ACHN (cell line): ENCODE measurements at places on chromosomes 1 and 21.

- DNase-seq, result no peak
Measured at GRCh38 chr1:31768939-31769704, 5.0 kb upstream of the ADGRB2 start.

GRCh38 chr1:160993544-160994193 is 27.3 kb downstream of the F11R start:
- DNase-seq, result peak; percentile 50

- no peak for DNase-seq
Measured at GRCh38 chr1:2807678-2808385, 6.3 kb upstream of the TTC34 start.

DNA sequence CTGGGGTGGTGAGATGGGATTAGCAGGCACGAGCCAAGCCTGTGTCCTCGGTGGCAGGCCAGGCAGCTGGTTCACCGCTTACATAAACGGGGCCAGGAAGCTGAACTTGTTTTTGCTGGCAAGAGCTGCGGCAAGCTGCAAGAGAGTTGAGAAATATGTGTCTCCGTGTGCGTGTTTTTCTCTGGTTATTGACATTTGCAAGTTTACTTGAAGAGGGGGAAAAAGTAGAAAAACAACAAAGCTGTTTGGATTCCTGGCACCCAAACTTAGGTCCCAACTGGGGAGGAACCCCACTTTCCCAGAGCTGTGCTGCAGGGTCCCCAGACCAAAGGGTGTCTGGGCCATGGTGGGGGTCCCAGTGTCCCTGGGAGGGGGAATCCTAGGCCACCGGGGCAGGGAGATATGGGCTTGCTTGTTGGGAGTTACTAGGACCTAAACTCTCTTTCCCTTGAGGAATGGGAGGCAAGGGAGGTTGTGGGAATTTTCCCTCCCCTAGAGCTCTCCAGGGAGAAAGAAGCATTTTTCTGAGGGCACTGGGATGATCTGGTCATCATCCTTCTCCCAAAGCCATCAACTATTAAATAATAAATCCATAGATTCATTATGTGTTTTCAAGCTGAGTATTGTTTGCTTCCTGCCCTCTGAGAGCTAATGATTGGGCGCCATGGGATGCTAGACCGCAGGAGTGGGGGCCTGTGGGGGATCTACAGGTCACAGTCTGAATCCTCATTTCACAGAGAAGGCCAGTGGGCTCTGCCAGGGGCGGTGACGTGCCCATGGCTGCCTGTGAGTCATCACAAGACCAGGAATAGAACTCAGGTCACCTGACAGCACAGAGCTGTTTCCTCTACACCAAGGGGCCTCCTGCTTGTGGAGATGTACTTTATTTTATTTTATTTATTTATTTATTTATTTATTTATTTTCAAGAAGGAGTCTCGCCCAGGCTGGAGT is 14.8 kb downstream of the IL6R start:
- peak; percentile 87 for DNase-seq

- DNase-seq, result peak; percentile 97
Measured at GRCh38 chr1:24415334-24415909, at the start of gene NIPAL3. Gene NIPAL3, plus strand, starts transcription at chr1:24415802. Its CDS starts 3,746 bp downstream, at chr1:24419548.

- DNase-seq, result no peak
Measured at GRCh38 chr1:51541313-51542050, 22.4 kb upstream of the EPS15 start.

DNA sequence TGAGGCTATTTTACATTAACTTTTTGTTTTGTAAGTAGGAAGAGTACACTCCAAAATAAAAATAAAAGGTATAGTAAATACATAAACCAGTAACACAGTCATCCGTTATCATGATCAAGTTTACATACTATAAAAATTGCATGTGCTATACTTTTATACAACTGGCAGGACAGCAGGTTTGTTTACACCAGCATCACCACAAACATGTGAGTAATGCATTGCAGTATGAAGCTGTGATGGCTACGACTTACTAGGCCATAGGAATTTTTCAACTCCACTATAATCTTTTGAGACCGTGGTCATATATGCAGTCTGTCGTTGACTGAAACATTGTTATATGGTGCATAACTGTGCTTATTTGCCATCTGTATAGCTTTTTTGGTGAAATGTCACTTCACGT is 106.2 kb downstream of the CENPF start:
- no peak for DNase-seq

DNA sequence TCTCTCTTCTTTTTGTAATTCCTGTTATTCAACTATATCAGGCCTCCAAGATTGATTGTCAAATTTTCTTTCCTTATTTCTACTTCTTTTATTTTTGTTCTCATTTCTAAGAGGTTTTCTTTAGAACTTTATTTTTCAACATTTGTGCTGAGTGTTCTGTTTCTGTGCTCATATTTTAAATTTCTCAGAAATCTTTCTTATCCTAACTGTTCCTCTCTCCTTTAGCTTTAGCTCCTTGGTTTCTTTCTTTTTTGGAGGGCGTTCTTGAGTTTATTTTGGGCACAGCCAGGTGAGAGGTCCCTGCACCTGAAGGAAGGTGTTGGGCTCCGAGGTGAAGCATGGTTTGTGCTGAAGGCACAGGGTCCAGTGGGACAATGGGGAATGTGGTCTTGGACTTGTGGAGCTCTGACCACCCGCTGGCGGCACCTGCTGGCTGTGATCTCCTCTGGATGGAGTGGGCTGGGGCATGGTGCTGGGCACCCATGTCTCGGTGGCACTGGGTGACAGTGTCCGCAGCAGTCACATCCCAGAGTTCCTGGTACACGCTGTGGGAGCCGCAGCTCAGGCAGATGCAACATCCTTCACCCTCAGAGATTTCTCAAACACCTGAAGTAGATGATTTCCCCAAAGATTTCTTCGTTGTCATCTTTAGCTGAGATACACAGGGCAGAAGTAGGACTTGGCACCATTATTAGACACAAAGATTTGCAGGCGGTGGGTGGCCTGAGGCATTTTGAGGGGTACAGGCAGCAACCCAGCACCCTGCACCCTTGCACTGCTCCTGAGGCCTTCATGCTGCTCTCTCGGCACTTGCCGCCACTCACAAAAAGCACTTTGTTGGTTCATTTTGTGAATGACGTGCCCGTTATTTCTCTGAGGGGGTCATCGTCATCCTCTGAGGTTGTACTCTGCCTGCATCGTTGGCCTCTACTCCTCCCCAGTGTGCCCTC is 38.2 kb upstream of the DIP2A start:
- no peak for DNase-seq

GRCh38 chr1:201989354-201990128 is 7.1 kb downstream of the RNPEP start:
- DNase-seq, result no peak

DNA sequence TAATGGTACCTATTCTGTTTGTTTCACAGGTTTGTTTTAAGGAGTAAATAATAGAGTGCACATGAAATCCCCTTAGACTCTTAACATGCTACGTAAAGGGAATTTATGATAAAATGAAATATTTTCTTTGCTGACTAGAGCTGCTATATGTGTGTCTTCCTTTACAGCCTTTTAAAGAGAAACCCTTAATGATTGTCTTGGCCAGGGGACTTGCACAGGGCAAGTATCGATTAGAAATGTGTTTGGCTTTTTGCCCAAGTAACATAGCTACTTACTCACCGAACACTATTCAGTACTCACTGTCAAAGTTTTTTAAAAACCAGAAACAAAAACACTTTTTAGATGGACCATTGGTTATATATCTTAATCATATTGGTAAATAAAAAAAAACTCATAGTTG is 71.3 kb upstream of the KIAA1614 start:
- DNase-seq, result no peak

DNA sequence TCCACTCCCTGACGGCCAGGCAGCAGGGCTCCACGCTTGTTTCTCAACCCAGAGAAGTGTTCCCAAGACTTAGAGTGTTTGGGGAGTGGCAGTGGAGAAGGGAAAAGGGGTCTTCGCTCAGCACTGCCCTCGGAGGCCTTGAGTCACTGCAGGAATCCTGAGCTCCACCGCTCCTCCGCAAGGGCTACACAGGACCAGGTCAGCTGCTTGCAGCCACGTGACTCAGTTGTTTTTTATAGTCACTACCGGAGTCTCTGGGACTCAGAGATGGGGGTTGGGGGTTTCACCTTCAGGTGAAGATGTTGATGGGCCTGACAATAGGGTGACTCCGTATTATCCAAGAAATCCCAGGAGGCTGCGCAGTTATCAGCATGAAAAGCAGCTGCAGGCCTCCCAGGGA is 76.2 kb upstream of the TMEM51 start:
- DNase-seq, result no peak

GRCh38 chr1:23101101-23101827 is 67.4 kb downstream of the LUZP1 start:
- no peak for DNase-seq

DNA sequence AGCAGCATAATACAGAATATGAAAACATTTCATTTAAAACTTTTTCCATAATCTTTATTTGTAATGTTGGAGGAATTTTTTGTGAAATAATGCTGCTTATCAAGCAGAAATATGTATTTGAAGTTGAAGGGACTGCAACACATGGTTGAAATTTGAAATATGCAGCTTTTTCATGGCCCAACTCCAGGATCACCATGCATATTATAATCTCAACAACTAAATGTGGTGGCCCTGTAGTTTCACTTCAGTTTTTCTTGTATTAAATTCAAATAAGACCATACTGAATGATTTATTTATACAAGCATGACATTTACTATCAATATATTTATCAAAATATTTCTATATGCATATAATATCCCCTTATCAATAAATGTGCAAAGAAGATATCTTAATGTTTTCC is 157.7 kb upstream of the LHX8 start:
- no peak for DNase-seq

DNA sequence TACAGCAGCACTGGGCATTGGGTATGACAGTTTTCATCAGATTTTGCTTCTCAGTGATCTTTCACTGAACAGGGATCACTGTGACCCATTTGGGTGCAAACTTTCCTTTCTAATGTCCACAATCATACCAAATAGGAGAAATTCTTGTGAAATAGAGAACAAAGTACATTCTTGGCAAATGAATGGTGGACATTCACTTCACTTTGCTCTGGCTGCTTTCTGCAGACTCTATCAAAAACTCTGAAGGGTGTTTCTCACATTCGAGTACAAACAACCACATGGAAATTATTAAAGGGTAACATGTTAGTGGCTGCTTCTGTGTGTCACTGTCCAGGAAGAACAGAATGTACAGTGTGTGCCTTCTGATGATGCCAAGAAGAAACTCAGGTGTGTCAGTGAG is 61.9 kb upstream of the ADAM30 start:
- DNase-seq, result no peak

GRCh38 chr1:105087506-105087905 is 1337.8 kb downstream of the AMY1C start:
- DNase-seq, result no peak

DNA sequence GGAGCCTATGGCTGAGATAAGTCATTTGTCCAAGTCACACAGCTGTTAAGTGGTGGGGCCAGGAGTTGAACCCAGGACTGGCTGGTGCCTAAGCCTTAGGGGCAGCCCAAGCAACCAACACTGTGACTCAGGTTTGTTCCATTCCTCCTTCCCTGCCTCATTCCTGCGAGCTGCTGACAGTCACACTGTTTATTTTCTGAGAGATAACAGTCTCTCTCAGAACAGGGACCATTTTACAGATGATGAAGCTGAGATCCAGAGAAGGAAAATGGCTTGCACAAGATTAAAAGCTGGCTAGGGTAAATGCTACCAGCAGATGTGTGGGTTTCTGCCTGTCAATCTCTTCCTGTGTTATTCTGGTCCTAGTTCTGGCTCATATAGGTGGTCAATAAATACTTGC is 24.3 kb upstream of the TCEA3 start:
- no peak for DNase-seq

DNA sequence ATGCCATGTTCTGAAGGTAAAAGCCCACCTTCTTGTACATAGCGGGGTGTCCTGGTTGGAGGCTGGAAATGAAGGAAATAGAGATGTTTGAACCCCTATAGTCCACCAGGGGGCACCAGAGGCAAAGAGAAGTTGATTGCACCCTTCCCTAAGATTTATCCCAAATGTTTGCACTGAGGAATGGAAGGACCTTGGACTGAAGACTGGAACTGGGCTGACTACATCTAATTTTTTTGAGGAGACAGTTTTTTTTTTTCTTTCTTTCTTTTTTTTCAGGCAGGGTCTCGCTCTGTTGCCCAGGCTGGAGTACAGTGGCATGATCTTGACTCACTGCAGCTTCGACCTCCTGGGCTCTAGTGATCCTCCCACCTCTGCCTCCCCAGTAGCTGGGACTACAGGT is 55.3 kb upstream of the EIF4G3 start:
- DNase-seq, result peak; percentile 46

- DNase-seq, result no peak
Measured at GRCh38 chr1:36740446-36740845, 257.7 kb upstream of the CSF3R start.

DNA sequence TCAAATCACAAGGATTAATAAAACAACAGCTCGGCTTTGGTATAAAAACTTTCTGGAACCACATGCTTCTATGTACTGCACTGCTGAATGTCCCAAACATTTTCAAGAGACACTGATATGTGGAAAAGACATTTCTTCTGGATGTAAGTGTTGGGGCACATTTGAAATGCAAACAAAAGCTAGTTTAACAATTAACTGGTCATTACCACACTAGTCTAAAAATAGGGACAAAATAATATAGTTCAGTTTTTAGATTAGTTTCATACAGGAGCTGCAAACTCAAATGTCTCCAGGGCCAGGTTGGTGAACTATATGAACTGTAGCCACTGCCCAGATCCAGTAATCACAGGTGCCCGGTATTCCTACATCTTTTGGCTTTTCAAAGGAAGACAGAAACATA is 3.2 kb downstream of the IL23R start:
- DNase-seq, result no peak

DNA sequence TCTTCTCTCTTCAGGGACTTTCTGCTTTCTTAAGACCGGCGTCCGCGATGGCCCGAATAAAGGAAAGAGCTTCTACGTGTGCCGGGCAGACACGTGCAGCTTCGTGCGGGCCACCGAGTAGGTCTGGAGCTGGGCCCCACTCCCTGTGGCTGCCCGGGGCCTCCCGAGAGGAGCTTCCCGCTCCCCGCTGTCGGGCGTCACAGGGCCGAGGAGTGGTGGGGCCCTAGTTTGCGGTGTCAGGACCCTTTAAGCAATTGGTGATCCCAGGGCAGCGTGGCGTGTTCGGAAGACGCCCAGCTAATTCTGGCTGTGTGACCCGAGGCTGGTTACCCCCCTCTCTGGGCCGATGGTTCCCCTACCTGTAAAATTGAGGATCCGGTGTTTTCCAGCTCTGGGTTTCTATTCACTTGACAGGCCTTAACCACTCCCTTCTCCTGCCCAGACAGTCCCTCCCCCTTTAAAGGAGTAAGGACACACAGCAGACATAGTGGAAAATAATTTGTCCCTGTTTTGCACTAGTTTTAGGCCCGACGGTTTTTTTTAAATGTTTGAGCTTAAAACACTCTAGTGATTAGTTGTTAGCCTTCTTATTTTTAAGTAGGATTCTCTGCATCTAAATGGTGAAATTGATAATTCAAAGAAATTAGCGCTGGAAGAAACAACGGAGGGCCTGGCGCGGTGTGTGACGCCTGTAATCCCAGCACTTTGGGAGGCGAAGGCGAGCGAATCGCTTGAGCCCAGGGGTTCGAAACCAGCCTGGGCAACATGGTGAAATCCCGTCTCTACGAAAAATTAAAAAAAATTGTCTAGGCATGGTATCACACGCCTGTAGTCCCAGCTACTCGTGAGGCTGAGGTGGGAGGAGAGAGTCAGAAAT is 553 bp downstream of the TTF2 start:
- peak; percentile 53 for DNase-seq
